Esophagus muscularis mucosa (tissue), 4 donors: ENCODE measurements at places on chromosomes 16 and 17. TPM values are rescaled to one million over a fixed set of nuclear protein-coding genes. Genes with fewer than 3 reads are reported as not detected.

- no peak overlapping the region for H3K27ac ChIP-seq
- no peak overlapping the region for H3K4me3 ChIP-seq
- H3K27me3 ChIP-seq = no peaks in the 10 kb centered on the region
- peak; percentile 95 for DNase-seq
Observed at GRCh38 chr17:43673516-43674323, 12.0 kb upstream of the MEOX1 start.

- no peak overlapping the region for H3K27ac ChIP-seq
- H3K27me3 ChIP-seq = no peaks in the 10 kb centered on the region
- no peaks in the 10 kb centered on the region for H3K4me1 ChIP-seq
- no peak overlapping the region for H3K4me3 ChIP-seq
- H3K36me3 ChIP-seq = no peaks in the 10 kb centered on the region
- peak; percentile 50 for DNase-seq
Observed at GRCh38 chr16:74216319-74216718, 80.3 kb upstream of the PSMD7 start.

GRCh38 chr17:64203630-64204029 lies 59.4 kb downstream of the TEX2 start:
- H3K4me3 ChIP-seq = no peak overlapping the region
- no peak overlapping the region for H3K27ac ChIP-seq
- DNase-seq = peak; percentile 19
- no peaks in the 10 kb centered on the region for H3K36me3 ChIP-seq
- H3K27me3 ChIP-seq = no peaks in the 10 kb centered on the region

- peaks cover 13% of the 10 kb centered on the region for H3K4me1 ChIP-seq
- peak; percentile 42 for DNase-seq
- H3K27me3 ChIP-seq = no peaks in the 10 kb centered on the region
- H3K4me3 ChIP-seq = no peak overlapping the region
- peaks cover 14% of the 10 kb centered on the region for H3K36me3 ChIP-seq
- no peak overlapping the region for H3K27ac ChIP-seq
Observed at GRCh38 chr17:57968456-57968855, 13.2 kb upstream of the CUEDC1 start.

- peak overlapping the region; percentile 44 for H3K27ac ChIP-seq
- no peaks in the 10 kb centered on the region for H3K27me3 ChIP-seq
- H3K36me3 ChIP-seq = peaks cover 81% of the 10 kb centered on the region
- peaks cover 23% of the 10 kb centered on the region for H3K4me1 ChIP-seq
- no peak overlapping the region for H3K4me3 ChIP-seq
- DNase-seq = no peak
Observed at GRCh38 chr17:40086150-40087044, 14.0 kb downstream of the NR1D1 start.

- no peaks in the 10 kb centered on the region for H3K4me1 ChIP-seq
- H3K36me3 ChIP-seq = no peaks in the 10 kb centered on the region
- DNase-seq = no peak
- no peaks in the 10 kb centered on the region for H3K27me3 ChIP-seq
- no peak overlapping the region for H3K4me3 ChIP-seq
Observed at GRCh38 chr17:70089513-70090148, 14.6 kb downstream of the KCNJ16 start.

DNA sequence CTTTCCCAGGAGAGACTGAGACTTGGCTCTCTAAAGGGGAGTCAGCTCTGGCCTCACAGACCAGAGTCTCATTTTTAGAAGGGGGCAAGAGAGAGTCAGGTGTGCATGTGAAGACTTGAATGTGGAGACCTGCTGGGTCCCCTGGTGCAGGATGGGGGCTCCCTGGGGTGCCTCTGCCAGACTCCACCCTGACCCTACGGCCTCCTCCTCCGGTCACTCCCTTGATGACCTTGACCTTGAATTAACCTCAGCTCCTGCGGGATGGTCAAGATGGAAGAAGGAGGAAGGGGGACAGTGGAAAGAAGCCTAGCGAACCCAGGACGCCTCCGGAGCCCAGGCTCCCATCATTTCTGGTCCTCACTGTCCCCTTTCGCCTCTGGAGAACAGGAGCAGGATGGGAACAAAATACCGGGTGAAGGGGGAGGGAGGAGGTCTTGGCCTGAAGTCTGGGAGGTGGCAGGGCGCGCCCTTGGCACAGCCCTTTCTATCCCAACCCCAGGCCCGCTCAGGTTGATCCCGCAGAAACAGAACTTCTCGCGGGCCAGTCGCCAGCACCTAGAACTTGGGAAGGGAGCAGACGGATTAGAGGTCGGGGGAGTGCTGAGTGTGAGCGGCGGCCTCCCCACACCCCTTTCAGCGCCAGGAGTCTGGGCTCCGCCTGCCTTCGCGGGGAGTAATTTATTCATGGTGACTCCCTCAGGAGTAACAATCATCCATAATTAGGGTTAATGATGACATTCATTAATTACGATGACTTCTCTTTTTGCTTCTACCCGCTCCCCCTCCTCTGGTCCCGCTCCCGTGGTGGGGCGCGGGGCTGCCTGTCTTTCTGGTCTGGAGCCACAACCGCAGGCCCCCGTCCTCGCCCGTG lies 1.6 kb downstream of the STAC2 start:
- peaks cover 20% of the 10 kb centered on the region for H3K4me1 ChIP-seq
- no peak for DNase-seq
- H3K36me3 ChIP-seq = no peaks in the 10 kb centered on the region
- no peaks in the 10 kb centered on the region for H3K27me3 ChIP-seq

- DNase-seq = no peak
- H3K36me3 ChIP-seq = no peaks in the 10 kb centered on the region
- peaks cover 12% of the 10 kb centered on the region for H3K4me1 ChIP-seq
- no peaks in the 10 kb centered on the region for H3K27me3 ChIP-seq
Observed at GRCh38 chr16:66028510-66029216, 337.8 kb upstream of the CDH5 start.

DNA sequence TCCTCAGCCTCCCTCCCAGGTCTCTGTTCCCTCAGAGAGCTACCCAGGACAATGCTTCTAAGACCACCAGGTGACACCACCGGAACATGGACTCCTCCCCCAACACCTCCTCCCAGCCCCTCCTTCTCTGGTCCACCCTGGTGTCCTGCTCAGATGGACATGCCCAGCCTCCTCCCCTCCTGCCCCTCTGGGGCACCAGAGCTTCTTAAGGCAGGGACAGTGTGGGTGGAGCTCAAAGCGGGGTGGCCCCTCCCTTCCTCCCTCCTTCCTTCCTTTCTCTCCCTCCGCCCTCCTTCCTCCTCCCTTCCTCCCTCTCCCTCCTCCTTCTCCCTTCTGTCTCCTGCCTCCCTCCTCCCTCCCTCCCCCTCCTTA lies 22.7 kb downstream of the TRPV3 start:
- H3K4me1 ChIP-seq = peaks cover 10% of the 10 kb centered on the region
- H3K27me3 ChIP-seq = no peaks in the 10 kb centered on the region
- H3K27ac ChIP-seq = no peak overlapping the region

DNA sequence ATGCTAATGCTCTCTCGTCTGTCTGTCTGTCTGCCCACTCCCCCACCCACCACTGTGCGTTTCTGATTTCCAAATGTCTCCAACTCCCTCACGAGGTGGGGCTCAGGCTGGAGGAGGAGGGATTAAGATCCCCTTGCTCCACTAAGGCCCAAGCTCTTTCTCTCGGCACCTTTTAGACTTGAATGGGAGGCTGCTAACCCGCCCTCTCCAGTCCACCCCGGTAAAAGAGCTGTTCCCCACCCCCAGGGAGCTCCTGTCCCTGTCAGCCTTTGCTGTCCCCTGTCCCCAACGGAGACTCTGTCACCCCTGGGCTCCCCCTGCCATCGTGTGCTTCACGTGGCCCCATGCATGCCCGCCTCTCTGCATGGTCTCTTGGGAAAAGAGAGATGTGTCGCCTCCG lies 68.5 kb upstream of the PLCG2 start:
- no peak overlapping the region for H3K4me3 ChIP-seq
- no peaks in the 10 kb centered on the region for H3K27me3 ChIP-seq
- H3K36me3 ChIP-seq = peaks cover 40% of the 10 kb centered on the region
- DNase-seq = no peak
- peaks cover 41% of the 10 kb centered on the region for H3K4me1 ChIP-seq

DNA sequence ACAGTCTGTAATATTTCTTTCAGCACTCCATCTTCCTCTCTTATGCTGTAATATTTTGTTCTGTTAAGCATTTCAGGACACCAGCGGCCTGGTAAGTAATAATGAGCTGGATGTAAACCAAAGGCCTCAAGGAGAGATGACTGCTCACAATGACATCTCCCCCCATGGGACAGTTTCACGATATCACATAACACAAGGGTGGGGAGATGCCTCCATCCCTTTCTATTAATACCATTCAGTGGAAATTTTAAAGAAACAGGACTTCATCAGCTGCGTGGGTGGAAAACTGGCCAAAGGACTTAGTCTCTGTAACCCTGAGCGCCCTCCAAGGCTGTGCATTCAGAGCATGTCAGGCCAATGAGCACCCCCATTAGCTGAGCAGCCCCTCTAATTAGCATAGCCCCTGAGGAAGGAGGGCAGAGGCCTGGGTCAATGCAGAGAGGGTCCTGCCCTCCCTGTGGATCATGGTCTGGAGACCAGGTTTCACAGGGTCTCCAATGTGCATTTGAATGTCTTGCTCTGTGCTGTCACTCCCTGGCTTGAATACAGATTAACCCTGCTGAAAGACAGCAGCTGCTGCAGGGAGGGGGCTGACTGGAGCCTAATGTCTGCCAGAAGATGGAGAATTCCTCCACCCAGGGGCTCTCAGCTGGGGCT lies 156.4 kb downstream of the HS3ST2 start:
- H3K27me3 ChIP-seq = no peaks in the 10 kb centered on the region
- H3K4me3 ChIP-seq = no peak overlapping the region
- H3K36me3 ChIP-seq = no peaks in the 10 kb centered on the region
- peak; percentile 90 for DNase-seq
- peaks cover 10% of the 10 kb centered on the region for H3K4me1 ChIP-seq
- H3K27ac ChIP-seq = no peak overlapping the region

- DNase-seq = no peak
- H3K4me1 ChIP-seq = peaks cover 70% of the 10 kb centered on the region
- H3K27me3 ChIP-seq = no peaks in the 10 kb centered on the region
Observed at GRCh38 chr17:44069974-44070454, 521 bp upstream of the G6PC3 start.

CACNG4 gene
- total RNA-seq = 3.8 TPM
